H9 (cell line): ENCODE measurements at places on chromosomes 16 and 17.

- DNase-seq: no peak
Observed at GRCh38 chr16:63530208-63530607, 1494.0 kb upstream of the CDH8 start.

GRCh38 chr16:81698310-81698641, 80.8 kb upstream of the PLCG2 start:
- no peak for DNase-seq

DNA sequence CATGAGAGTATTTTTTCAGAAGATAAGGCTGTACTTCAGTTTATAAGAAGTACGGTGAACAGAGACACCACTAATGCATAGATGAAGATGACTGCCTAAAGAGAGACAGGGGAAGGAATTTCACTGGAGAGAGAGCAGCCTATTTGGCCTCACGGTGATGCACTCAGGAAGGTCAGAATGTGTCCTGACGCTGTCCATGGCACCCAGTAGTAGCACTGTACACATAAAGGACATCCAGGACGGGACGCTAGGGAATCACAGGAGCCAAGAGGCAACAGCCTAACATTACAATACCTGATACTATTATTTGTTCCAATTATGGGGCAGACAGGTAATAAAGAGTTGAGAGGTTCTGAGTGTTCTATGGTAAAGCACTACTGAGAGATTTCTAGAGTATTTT, 24.9 kb upstream of the LRRC37A start:
- DNase-seq: peak; percentile 38

- DNase-seq: no peak
Observed at GRCh38 chr16:20952139-20952920, 51.8 kb downstream of the LYRM1 start.

- DNase-seq: no peak
Observed at GRCh38 chr17:20966870-20967269, 75.9 kb downstream of the USP22 start.

- no peak for DNase-seq
Observed at GRCh38 chr17:44872131-44872768, 24.6 kb downstream of the HIGD1B start.

DNA sequence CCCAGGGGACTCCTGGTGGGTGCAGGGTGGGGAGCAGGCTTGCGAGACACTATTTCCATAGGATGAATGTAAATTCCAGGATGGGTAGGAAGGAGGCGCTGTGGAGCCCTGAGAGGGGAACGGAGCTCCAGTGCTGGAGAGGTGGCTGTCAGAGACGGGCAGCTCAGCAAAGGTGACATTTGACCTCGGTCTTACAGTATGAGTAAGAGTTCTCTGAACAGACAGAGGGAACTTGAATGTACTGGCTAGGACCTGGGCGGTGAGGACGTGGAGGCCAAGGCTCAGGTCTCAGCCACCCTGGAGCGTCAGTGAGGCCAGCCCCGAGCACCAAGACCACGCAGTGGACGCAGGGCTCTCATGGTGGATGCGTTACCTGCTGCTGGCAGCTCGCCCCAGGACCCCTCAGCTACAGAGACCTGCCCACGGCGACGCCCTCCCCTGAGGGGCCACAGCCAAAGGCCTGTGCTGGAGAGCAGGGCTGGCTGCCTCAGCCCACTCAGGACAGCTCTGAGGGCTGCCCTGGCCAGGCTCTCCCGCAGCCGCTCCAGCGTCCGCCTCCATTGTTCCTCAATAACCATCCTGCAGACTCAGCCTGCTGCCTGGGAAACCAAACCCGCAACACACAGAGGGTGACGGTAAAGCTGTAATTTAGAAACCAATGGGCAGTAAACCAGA, 65.9 kb upstream of the TNRC6C start:
- peak; percentile 89 for DNase-seq

DNA sequence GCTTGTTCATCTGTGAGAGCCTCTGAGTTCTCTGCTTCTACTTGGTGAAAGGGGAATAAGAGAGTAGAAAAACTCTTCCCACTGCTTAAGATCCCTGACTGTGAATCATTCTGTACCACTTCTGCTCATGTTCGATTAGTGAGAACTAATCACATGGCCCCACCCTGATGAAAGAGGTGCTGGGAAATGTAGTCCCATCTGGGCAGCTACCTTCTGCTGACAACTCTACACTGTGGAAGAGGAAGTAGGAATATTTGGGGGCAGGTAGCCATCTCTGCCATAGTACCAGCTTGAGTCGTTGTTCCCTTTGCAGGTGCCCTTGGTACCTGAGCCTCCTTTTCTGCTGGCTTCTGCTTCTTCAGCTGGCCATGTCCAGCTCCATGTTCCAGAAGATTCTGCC, 29.9 kb downstream of the NKD1 start:
- DNase-seq: no peak

- DNase-seq: no peak
Observed at GRCh38 chr17:27578718-27579085, 52.3 kb upstream of the LGALS9 start.

DNA sequence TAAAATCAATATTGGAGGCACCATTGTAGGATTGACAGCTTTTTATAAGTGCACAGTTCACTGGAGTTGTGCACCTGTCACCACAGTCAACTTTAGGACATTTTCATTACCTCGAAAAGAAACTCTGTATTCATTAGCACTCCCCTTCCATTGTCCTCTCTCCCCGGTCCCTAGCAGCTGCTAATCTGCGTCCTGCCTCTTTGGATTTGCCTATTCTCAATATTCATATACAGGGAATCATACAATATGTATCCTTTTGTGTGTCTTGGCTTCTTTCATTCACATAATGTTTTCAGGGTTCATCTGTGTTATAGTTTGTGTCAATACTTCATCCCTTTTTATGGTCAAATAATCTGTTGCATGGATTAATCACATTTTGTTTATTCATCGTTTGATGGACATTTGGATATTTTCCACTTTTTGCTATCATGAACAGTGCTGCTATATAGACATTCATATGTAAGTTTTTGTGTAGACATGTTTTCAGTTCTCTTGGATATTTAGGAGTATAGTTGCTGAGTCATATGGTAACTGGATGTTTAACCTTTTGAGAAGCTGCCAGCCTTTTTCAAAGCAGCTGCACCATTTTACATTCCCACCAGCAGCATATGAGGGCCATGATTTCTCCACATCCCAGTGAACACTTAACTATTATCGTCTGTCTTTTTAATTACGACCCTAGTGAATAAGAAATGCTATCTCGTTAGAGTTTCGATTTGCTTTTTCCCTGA, 9.8 kb downstream of the DNAJA3 start:
- DNase-seq: no peak

- no peak for DNase-seq
Observed at GRCh38 chr16:20303012-20303411, 24.3 kb downstream of the GP2 start.
